ENCODE measurements at places on chromosomes 7 and 10.
A peak's percentile ranks its signal among the peaks of the same experiment; 100 is the strongest.

GRCh38 chr7:82559193-82559805 lies 115.7 kb upstream of the CACNA2D1 start:
- peak; percentile 57 for DNase-seq

- DNase-seq, result no peak
Observed at GRCh38 chr10:30827531-30828120, 198.1 kb upstream of the LYZL2 start.

- DNase-seq, result no peak
Observed at GRCh38 chr7:37971491-37971890, 51.1 kb downstream of the EPDR1 start.

DNA sequence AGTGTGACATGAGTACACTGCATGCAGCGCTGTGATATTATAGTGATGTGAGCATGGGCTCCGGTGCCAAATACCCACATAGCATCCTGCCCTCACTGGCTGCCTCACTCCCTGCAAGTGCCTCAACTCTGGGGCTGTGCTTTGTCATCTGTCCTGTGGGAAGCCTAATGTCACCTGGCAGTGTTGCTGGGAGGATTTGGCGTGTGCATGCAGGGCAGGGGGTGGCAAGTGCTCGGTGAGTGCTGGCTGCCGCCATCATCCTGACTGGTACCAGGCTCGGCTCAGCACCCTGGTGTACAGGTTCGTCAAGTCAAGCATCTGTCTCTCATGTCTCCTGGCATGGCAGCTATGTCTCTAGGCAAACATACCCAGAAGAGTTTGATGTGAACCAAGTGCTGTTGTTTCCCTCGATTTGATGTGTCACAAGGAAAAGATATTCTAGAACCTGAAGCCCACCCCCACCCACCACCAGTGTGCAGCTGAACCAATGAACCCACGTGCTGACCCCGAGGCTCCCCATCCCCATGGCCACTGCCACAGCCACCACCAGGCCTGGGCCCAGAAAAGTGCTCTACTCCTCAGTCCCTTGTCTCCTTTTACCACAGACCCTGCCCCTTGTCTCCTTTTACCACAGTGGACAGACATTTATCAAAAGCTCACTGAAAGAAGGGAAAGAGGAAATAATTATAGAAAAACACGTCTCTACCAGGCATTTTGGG lies 135.8 kb downstream of the MAPK8 start:
- no peak for DNase-seq

GRCh38 chr10:127122831-127123230 lies 73.6 kb downstream of the INSYN2A start:
- no peak for DNase-seq

GRCh38 chr10:96482815-96483588 lies 30.7 kb downstream of the TLL2 start:
- no peak for DNase-seq

GRCh38 chr10:44961230-44961571 lies 1.6 kb downstream of the RASSF4 start:
- no peak for DNase-seq

- no peak for DNase-seq
Observed at GRCh38 chr10:91214911-91215310, 5.6 kb upstream of the PCGF5 start.

GRCh38 chr10:58017719-58018367 lies 249.9 kb downstream of the IPMK start:
- DNase-seq, result no peak

DNA sequence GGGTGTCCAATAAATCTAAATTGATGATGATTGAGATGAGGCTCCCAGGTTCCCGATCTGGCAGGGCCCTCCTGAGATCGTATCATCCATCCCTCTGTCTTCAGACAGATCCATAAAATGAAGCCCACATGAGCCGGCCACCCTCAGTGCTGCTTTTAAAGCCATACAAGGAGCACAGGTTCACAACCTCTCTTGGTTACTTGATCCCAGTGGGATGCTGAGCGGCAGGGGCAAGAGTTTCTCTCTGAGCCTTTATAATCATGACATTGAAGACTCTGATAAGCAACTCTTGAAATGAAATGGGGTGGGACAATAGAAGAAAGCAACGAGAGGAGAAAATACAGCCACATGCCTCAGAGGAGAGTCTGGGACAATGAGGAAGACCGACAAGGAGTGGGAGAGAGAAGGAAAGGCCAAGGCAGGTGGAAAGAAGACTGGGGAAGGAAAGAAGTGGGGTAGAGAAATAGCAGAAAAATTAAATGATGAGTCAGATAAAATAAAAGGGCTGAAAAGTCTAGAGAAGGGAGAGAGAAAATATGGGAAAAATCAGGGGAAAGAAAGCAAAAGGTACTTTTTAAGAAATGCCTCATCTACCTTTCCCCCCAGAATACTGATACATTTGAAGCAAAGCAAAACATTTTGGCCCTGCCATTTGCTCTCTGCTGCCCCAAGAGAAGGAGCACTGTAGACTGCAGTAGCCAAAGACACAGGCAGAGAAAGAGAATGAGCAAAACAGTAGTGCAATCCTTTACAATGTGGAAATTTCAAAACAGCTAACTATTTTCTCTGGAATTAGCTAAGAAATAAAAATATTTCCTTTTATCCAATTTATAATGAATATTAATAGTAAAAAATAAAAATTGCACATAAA lies 14.6 kb downstream of the GBX1 start:
- DNase-seq, result no peak

DNA sequence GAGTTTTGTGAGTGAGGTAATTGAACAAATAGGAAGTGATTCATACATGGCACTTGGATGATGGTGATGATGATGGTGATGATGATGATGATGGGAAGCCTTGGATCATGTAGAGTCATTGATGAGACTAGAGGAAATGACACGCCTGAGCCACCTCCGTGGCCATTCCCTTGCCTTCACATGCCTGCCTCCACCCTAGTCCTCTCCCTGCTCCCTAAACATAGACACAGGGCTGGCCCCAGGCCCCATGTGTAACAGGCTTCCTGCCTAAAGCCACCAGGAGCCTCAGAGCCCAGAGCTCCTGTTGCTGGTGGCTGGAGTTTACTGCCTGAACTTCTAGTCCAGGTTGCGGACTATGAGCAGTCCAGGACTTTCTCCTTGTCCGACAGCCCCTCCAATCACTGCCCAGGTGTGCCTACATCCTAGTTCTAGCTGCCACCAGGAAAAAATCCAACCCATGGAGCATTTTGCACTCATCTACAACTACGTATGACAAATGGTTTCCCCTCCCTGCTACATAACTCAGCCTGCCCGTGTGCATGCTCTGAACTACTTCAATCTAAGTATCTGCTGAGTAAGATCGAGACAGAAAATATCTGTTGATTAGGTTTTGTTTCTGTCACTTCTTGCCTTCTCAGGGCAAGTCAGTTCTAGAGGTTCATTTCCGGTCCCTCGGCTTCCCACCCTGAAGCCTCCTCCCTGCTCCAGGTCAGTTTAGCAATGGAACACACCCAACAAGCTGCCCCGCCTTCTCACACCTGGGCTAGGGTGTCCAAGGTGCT lies 35.5 kb upstream of the KDM7A start:
- DNase-seq, result no peak

DNA sequence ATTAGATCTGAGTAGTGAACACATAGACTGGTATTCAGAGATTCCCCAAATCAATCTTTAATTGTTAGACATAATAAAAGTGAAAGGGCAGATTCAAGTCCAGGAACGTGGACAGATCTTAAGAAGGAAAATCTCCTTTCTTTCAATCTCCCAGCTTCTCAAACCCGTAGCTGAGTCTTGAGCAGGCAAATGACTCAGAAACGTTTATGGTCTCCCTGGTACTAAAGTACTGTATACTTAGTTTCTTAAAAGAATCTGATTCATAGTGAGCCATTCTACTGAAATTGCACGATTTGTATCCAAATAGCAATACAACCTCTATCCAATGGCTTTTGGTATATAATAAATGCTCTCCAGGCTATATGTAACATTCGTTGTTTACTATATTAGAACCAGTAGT lies 140.4 kb upstream of the RHEB start:
- no peak for DNase-seq

GRCh38 chr10:123117644-123118417 lies 17.9 kb upstream of the HMX3 start:
- no peak for DNase-seq

DNA sequence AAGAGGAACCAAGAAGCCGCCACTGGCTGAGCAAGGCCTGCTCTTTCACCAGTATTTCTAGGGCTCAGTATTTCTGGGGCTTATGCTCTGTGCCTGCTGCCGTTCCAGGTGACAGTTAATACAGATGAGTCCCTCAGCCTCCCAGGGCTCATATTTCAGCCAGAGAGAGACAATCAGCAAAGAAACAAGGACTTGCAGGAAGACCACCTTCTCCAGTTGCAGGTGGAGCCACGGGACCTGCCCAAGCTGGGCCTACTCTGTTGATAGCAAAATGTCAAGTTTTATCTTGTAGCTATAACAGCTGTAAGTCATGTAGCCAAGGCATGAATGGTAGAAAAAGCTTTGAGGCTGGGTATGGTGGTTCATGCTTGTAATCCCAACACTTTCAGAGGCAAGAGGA lies 42.7 kb downstream of the NPTX2 start:
- DNase-seq, result no peak

DNA sequence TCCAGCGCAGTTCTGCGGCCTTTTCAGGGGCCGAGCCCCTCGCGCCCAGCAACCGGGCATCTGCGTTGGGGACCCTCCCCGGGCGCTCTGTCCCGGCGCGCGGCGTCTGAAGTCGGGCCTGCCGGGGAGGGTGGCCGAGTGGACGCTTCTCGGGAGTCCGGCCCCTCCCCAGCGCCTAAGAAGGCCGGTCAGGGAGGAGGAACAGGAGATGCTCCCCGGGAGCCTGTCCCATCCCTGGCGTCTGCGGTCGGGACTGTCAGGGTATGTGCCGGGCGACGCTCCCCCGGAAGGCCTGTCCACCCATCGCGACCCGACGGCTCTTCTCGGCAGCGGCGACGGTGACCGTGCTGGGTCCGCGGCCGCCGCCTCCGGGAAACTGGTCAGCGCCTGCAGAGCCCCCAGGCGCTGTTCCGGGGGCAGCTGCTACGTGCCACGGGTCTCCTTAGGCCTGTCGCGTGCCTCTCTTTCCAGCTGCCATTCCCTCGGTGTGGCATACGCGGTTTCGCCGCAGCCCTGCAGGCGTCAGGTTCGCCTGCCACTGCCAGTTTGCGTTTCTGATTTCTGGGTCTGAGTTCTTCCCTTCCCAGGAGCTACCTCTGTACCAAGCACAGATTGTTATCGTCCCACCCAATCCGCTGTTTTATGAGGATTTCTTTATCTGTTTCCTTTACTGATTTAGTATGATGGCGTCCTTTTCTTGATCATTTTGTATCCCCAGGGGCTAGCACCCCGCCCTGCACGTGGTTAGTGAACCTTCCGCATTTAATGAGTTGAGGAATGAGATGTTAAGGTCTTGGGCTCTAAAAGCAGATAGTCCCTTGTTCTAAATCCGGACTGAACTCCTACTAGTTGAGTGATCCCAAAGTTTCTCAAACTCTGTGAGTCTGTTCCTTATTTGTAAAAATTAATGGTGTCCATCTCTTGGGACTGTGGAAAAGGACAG lies 782 bp downstream of the IFIT5 start:
- no peak for DNase-seq

GRCh38 chr10:133241501-133242205 lies 4.0 kb downstream of the VENTX start:
- no peak for DNase-seq

GRCh38 chr7:152661479-152661878 lies 14.5 kb downstream of the XRCC2 start:
- DNase-seq, result no peak

DNA sequence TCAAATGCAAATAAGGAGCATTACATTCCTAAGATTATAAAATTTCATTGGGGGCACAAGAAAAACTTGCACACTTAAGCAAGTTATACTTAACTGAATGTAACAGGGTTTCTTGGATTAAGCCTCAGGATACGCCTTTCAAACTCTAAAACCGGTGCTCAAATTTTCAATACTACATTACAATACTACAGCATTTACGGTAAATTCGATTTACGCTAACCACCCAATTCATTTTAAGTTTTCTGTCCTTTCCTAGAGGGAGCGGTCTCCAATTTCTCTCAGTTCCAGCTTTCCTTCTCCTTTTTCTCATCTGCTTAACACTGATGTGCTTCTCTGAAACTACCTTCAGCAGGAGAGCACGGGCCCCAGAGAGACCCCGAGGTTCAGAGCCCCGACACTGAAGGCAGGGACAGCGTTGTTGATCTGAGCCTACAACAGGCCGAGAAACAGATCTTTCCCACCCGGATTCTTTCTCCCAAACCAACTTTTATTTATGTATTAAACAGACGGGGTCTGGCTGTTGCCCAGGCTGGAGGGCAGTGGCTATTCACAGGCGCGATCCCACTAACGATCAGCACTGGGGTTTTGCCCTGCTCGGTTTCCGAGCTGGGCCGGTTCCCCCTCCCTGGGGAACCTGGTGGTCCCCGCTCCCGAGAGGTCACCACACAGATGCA lies 798 bp downstream of the ZNF425 start:
- DNase-seq, result no peak

DNA sequence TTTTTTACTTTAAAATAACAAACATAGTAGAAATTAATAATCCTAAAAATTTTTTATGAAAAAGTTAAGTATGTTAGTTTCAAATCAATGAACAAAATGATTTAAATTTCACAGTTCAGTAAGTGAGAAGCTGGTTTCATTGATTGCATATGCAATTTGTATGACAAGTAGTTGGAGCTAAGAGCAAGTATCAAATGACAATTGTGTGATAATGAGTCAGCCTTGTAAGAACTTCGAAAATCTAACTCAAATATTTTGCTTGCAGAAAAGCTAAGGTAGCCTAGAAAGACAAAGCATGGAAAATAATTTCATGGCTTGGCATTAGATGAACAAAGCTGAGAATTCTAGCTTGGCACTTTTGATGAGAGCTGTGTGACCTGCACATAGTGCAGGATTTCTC lies 111.5 kb downstream of the HDAC9 start:
- no peak for DNase-seq

- DNase-seq, result peak; percentile 22
Observed at GRCh38 chr10:28302012-28302637, 739 bp downstream of the MPP7 start.

GRCh38 chr10:35600193-35600592 lies 4.9 kb upstream of the GJD4 start:
- no peak for DNase-seq

- no peak for DNase-seq
Observed at GRCh38 chr7:122858320-122858719, 27.9 kb downstream of the CADPS2 start.

- DNase-seq, result no peak
Observed at GRCh38 chr7:106262221-106262881, 22.4 kb downstream of the NAMPT start.

GRCh38 chr7:114970308-114970707 lies 48.4 kb downstream of the MDFIC start:
- DNase-seq, result no peak
